Right lobe of liver (tissue), 6 donors: ENCODE measurements at places on chromosomes 11 and 22. TPM values are rescaled to one million over a fixed set of nuclear protein-coding genes. Genes with fewer than 3 reads are reported as not detected.

DNA sequence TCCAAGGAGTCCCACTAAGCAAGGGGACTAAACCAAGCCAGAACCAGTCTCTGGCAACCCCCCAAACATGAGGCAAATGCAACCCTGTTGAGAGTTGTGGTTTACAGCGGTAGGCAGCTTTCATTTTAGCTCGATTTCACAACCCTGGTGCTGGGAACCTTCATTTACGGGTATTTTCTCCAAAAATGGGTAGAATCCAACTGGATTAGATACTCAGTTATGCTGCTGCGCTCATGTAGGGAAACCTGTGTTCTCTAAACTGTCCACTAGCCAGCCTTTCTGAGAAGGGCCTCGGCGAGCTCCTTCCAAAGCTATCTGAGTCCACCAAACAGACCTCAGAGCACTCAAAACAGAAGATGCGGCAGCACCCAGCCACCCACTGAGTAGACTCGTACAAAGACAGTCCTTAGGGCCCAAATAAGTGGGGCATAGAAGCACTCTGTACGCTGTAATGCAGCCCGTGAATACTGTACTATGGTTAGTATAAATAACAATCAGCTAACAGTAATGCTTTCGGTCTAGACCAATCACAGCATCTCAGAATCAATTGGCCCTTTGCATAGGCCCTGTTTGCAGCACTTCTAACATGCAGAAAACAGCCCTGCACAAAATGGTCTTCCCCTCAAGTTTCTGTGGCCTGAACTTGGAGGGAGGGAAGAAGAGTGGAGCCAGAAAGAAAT, 104.7 kb downstream of the ETS1 start:
- no peak for DNase-seq
- no peaks in the 10 kb centered on the region for H3K27me3 ChIP-seq
- peak overlapping the region; percentile 18 for H3K27ac ChIP-seq
- no peaks in the 10 kb centered on the region for H3K4me1 ChIP-seq
- H3K4me3 ChIP-seq = no peak overlapping the region

- no peaks in the 10 kb centered on the region for H3K4me1 ChIP-seq
- no peak overlapping the region for H3K27ac ChIP-seq
- no peak overlapping the region for H3K4me3 ChIP-seq
- H3K36me3 ChIP-seq = no peaks in the 10 kb centered on the region
- H3K27me3 ChIP-seq = no peaks in the 10 kb centered on the region
Observed at GRCh38 chr11:2518111-2518982, 73.5 kb downstream of the KCNQ1 start.

- H3K27ac ChIP-seq = no peak overlapping the region
- no peaks in the 10 kb centered on the region for H3K36me3 ChIP-seq
- DNase-seq = no peak
Observed at GRCh38 chr11:73213196-73214143, 4.6 kb upstream of the P2RY2 start.

DNA sequence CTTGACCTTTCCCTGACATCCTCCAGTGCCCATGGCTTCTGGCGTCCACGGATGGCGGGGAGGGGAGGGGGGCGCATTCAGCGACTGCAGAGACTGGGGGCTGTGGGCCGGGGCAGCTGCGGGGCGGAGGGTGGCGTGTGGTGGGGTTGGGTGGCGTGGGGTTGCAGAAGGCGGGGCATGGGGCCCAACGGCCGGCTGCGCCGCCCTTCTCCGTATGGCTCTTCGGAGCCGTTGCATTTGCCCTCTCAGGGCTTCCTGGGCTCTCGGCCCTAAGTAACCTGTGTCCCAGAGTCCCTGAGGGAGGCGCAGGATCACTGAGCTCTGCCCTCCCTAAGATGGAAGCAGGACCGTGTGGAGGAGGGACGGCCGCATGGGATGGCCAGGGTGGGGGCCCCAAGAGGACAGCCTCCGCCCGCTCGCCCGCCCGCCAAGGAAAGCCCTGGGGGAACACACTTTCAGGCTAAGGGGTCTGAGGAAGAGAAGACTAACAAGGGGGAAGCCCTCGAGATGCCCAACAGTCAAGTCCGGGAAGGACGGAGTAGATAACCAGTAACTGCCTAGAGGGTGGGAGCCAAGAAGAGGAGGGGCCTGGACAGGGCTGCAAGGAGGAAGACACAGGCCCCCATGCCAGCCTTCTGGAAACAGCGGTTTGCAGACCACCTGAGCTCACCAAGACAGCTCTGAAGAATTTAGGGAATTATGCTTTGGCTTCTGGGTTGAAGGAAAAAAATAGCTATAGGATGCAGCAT, 9.2 kb upstream of the AIFM3 start:
- H3K27me3 ChIP-seq = no peaks in the 10 kb centered on the region
- no peak for DNase-seq
- H3K4me3 ChIP-seq = peak overlapping the region; percentile 55
- H3K4me1 ChIP-seq = peaks cover 18% of the 10 kb centered on the region
- H3K27ac ChIP-seq = no peak overlapping the region
- no peaks in the 10 kb centered on the region for H3K36me3 ChIP-seq

- H3K36me3 ChIP-seq = no peaks in the 10 kb centered on the region
- no peak overlapping the region for H3K27ac ChIP-seq
- DNase-seq = no peak
- no peaks in the 10 kb centered on the region for H3K4me1 ChIP-seq
- H3K4me3 ChIP-seq = no peak overlapping the region
- H3K27me3 ChIP-seq = no peaks in the 10 kb centered on the region
Observed at GRCh38 chr11:113016905-113017304, 55.7 kb downstream of the NCAM1 start.

DNA sequence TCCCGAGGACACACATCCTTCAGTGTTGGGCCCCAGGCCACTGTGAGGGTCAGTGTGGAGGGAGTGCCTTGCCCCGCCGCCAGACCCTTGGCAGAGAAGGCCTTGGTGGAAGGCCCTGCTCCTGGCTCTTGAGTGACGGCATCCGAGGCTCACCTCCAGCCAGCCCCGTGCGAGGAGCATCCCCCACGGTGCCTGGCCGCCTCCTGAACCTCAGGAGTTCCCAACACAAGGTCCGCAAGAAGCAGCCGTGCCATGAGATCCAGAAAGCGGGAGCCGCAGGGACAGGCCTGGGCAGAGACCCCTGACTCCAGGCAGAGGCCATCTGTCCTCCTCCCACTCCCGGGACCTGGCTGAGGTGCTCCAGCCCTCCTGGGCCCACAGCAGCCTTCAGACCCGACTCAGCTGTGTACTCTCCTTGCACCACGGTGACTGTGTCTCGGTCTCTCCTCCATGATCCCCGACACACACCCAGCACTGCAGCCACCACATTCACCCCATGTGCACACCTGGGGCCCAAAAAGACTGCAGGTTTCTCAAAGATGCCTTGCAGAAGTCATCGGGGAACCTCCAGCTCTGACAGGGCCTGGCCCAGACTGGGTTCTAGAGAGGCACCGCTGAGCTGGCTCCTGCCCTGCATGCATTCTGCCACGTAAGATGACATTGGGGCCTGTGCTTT, 870.2 kb downstream of the BRD1 start:
- no peaks in the 10 kb centered on the region for H3K36me3 ChIP-seq
- H3K27me3 ChIP-seq = no peaks in the 10 kb centered on the region
- no peak overlapping the region for H3K27ac ChIP-seq
- H3K4me3 ChIP-seq = no peak overlapping the region

GRCh38 chr11:10744206-10744605, 6.8 kb upstream of the CTR9 start:
- H3K4me1 ChIP-seq = no peaks in the 10 kb centered on the region
- no peaks in the 10 kb centered on the region for H3K27me3 ChIP-seq
- H3K27ac ChIP-seq = no peak overlapping the region
- no peaks in the 10 kb centered on the region for H3K36me3 ChIP-seq
- H3K4me3 ChIP-seq = no peak overlapping the region

DNA sequence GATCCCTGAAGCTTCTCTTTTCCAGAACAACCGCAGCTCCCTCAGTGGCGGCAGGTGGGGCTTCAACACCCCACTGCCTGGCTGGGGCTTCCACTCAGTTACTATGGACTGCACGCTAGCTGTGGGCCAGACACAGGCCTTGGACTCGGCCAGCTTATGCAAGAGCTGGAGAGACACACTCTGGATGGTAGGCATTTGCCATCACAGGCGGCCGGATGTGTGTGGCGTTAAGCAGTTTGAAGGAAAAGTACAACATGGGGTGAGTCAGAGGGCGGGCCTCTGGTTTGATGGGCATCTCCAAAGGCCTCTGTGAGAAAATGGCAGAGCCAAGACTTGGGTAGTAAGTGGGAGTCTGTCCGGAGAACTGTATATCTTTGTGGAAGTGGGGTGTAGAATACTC, 17.6 kb downstream of the KCNJ4 start:
- no peak overlapping the region for H3K4me3 ChIP-seq
- no peaks in the 10 kb centered on the region for H3K36me3 ChIP-seq
- H3K27me3 ChIP-seq = no peaks in the 10 kb centered on the region
- DNase-seq = no peak

DNA sequence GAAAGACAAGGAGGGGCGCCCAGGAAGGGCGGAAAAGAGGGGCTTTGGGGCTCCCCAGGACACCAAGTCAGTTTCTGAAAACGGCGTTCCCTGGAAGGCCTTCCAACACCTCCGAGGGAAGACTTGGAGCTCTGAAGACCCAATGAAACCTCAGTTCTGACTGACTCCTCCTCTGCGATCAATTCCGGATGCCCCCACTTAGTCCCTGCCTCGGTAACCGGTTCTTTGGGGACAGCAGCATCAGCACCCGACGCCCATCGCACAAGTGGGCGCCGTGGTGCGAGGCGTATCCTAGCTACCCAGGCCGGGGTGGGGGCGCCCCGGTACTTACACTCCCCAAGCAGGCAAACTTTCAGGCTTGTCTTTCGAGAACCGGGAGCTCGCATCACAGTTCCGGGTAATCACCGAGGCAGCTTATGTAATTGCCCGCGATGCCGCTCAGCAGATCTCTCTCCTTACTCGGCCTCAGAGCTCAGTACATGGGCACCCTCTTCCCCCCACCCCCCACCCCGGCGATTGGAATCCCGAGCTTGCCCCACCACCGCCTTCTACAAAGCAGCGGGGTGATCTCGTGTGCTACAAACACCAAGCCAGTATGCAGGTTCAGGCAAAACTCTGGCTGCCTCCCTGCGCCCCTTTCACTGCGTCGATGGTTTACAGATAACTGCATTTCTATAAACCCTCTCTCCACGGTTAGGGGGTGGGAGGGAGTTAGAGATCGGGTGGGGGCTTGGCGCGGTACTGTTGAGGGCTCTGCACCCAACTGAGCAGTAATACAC, 2.0 kb downstream of the TENM4 start:
- H3K4me3 ChIP-seq = no peak overlapping the region
- no peak overlapping the region for H3K27ac ChIP-seq
- peaks cover 2% of the 10 kb centered on the region for H3K4me1 ChIP-seq
- no peaks in the 10 kb centered on the region for H3K36me3 ChIP-seq

DNA sequence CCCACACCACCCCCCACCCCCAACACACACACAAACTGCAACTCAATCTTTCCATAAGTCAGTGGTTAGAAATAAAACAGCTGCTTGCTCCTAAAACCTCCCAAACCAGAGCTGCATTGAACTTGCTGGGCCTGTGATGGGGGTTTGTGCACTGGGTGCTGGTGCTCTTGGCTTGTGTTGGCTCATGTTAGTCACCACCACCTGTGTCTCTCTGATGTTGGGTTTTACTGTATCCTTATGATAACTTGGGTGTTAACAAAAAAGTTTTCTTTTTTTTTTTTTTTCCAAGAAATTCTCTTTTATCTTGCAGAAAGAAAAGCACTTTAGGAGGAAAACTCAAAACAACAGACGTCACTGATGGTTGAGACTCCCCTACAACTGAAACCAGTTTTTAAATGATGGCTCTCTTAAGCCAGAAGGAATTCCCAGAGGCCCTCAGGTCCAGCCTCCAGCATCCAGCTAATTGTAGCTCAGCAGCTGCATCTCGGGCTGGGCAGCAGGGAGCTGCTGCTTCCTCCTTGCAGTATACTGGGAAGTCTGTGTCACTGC, 79.9 kb upstream of the DRD2 start:
- DNase-seq = no peak
- H3K36me3 ChIP-seq = no peaks in the 10 kb centered on the region
- H3K27ac ChIP-seq = no peak overlapping the region
- H3K4me3 ChIP-seq = no peak overlapping the region
- H3K4me1 ChIP-seq = no peaks in the 10 kb centered on the region
- H3K27me3 ChIP-seq = no peaks in the 10 kb centered on the region

GRCh38 chr11:25527841-25528240, 804.1 kb upstream of the ANO3 start:
- no peak for DNase-seq
- no peak overlapping the region for H3K27ac ChIP-seq
- no peaks in the 10 kb centered on the region for H3K27me3 ChIP-seq
- no peaks in the 10 kb centered on the region for H3K4me1 ChIP-seq
- no peak overlapping the region for H3K4me3 ChIP-seq
- H3K36me3 ChIP-seq = no peaks in the 10 kb centered on the region

MCHR1 gene
- 1.4 TPM for total RNA-seq

TRIM48 gene
- total RNA-seq = not detected

SPTBN2 gene
- total RNA-seq = 20.7 TPM

DBX1 gene
- total RNA-seq = not detected
